Left lobe of liver (tissue), 2 donors: ENCODE measurements at places on chromosomes 5 and 9. TPM values are rescaled to one million over a fixed set of nuclear protein-coding genes. Genes with fewer than 3 reads are reported as not detected.

DNA sequence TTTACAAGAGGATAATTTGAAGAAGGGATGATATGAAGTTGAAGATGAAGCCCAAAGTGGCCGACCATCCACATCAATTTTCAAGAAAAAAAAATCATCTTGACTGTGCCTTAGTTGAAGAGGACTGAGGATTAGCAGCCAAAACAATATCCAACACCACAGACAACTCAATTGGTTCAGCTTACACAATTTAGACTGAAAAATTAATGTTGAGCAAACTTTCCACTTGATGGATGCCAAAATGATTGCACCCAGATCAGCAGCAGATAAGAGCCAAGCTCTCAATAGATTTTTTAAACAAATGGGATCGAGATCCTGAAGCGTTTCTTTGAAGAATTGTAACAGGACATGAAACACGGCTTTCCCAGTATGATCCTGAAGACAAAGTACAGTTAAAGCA is 163.2 kb downstream of the GADD45G start:
- no peak for DNase-seq

Gene MCC
- total RNA-seq: 36.3 TPM

DNA sequence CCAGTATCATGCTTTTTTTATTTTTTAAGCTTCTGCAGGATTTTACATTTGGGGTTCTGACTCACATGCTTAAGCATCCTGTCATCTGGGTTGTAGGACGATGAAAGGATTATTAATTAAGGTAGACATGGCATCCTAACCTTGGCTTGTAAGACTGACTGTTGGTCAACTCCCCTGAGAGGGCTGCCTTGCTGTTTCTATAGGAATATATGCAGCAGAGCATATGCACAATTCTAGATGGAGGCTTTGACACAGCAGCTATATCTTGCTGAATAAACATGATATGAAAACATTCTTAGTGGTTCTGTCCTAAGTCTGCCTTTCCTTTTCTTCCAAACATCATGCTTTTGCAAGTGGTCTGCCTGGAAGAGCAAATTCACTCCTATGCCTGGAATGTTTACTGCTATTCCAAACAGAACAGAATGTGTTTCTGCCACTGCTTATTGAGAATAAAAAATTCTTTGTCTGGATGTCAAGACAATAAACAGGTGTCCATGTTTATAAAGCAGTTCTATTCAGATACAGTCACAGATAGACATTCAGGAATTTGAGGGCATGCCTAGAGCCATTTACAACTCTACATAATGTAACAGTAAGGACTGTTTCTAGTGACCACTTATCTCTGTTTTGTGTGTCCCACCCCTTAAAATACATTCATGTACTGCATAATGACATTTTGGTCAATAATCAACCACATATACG is 166.2 kb upstream of the PPP2R2B start:
- no peak for DNase-seq

- DNase-seq: no peak
These were observed 104.0 kb downstream of the ATP10B start for GRCh38 chr5:160747987-160748386.

GRCh38 chr5:169946743-169947295 is 33.5 kb downstream of the INSYN2B start:
- no peak for DNase-seq

Gene FIBCD1
- total RNA-seq: not detected

DNA sequence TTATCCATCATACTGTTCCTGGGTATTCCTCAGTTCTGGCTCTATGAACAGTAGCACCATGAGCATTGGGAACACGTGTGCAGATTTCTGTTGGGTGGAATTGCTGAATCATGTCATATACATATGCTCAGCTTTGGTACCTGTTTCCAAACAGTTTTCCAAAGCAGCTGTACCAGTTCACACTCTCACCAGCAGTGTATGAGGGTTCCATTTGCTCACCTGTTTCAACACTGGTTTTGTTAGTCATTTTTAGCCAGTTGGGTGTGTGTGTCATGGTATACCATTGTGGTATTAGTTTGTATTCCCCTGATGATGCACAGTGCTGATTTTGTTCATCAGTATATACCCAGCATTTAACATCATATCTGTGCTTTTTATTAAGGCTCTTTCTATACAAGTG is 56.7 kb upstream of the ECM2 start:
- no peak for DNase-seq

DNA sequence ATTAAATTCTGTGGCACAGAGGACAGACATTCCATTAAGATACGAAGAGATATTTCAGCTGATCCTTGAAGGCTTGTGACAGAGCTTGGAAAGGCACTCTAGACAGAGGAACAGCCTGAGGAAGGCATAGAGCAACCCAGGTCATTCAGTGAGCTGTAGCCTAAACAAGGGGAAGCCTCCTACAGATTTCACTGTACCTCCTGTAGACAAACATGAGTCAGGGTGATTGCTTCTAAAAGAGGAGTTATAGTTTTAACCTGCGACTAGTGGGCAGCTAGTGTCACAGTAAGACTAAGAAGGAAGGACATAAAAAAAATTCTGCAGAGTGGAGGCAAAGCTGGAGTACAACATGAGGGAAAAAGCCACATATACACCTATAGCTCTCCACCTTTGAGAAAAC is 43.5 kb upstream of the ANKDD1B start:
- no peak for DNase-seq

DNA sequence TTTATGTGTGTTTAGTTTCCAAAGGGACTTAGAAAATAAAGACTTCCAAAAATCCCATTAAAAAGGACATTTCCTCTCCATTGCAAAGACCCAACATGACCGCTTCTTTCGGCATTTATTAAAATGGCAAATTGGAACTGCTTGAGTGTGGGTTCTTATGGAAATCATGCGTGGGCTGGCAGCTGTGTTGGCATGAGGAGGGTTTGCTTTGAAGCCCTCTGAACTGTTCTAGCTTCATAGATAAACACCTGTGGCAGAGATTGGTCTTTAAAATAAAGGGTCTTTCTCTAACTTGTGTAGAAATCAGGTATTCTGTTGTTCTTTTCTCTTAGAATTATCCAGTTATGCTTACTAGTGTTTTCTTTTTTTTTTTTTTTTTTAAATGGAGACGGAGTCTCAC is 55.9 kb upstream of the TEX48 start:
- no peak for DNase-seq

Gene TPPP
- 4.1 TPM for total RNA-seq

GRCh38 chr9:101485924-101486692 is 47.5 kb upstream of the RNF20 start:
- DNase-seq: peak; percentile 53

GRCh38 chr9:128293091-128293490 is 17.0 kb downstream of the SWI5 start:
- DNase-seq: no peak

DNA sequence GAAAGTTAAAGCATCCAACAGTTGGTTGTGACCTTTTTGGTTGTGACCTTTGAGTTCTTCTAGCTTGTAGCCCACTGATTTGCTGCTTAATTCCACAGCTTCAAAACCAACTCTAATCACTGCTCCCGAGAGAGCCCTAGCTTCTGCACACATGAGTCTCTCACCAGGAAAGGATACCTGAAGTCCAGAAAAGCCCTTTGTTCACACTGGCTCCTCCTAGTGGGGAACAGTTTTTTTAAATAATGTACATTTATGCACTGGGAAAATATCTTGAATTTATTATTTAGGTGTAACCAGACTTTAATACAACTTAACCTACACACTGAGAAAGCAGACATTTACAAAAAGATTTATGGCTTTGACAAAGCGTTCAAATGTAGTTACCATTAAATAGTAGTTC is 120.2 kb upstream of the CCDC152 start:
- DNase-seq: no peak

GRCh38 chr9:123550797-123551196 is 194.8 kb downstream of the CRB2 start:
- no peak for DNase-seq

Gene TRIM7
- total RNA-seq: 0.23 TPM

- DNase-seq: no peak
These were observed 9.6 kb upstream of the PTGES2 start for GRCh38 chr9:128136816-128137793.

GRCh38 chr9:110116543-110116885 is 91.4 kb downstream of the C9orf152 start:
- no peak for DNase-seq

Gene EMB
- total RNA-seq: 0.81 TPM

DNA sequence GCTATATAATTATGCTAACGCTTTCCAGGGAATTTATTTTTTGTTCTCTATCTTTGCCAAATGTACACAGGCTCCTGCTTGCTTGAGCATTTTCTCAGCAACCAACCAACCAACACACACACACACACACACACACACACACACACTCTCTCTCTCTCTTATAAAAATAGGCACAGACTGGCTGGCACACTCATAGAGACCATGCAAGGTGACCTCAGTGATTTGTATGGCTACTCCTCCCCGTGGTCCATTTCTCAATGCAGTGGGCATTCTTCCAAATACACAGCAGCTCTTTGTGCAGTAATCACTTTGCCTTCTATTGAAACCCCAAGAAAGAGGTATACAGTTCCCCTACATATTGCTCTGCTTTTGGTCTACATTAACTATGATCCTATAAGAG is 416.0 kb downstream of the MAN2A1 start:
- peak; percentile 83 for DNase-seq

GRCh38 chr5:111227801-111228200 is 3.6 kb downstream of the CAMK4 start:
- no peak for DNase-seq

- DNase-seq: no peak
These were observed 1.9 kb downstream of the LRRC14B start for GRCh38 chr5:192970-193831.
